ENCODE measurements at places on chromosomes 16 and 17. TPM values are rescaled to one million over a fixed set of nuclear protein-coding genes. Genes with fewer than 3 reads are reported as not detected.

DNA sequence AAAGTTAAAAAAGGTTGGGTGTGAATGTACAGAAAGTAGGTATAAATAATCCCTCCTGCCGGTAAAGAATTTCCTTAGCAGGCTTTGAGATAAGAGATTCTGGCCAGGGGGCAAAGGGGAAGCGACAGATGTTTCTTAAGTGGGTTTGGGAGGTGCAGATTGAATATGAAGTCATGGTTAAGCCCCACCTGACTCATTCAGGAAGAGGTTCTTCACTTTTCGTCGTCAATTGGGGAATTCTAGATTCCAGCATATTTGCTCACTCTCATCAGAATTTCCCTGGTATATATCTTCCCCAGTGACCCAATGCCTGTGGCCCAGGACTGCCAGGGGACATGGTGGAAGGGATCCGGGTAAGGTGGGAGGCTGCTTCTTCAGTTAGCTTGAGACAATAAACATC, 127.8 kb downstream of the CPPED1 start:
- no peak overlapping the region for H3K27ac ChIP-seq
- H3K27me3 ChIP-seq: no peaks in the 10 kb centered on the region
- no peak overlapping the region for H3K4me3 ChIP-seq
- no peak for DNase-seq

DNA sequence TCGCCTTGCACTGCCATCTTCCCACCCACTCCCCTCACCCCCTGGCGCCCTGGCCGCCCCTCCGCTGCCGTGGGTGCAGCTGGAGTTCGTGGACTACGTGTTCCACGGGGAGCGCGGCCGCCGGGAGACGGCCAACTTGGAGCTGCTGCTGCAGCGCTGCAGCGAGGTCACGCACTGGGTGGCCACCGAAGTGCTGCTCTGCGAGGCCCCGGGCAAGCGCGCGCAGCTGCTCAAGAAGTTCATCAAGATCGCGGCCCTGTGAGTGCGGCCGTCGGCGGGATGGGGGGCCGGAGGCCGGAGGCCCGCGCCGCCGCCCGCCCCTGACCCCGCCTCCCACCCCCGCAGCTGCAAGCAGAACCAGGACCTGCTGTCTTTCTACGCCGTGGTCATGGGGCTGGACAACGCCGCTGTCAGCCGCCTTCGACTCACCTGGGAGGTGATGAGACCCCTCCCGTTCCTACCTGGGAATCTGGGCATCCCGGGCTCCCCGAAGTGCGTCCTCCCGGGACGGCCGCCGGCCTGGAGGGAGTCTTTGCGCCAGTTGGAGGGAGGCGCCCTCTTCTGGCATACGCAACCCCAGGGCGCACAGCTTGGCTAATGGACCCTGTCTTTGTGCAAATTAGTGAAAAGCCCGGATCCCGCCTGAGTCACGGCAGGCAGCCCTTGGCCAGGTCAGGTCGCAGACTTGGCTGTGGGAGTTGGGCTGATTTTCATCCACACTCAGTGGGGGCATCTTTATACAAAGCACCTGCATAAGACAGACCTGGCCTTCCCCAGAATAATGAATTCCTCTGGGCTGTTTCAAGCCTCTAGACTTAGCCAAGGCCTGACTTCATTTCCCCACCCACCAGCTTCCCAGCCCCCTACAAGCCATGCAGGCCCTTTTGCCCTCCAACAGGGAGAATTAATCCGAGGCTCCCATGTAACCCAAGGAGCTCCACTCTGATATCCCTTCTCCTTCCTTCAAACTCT, 14.3 kb downstream of the RAPGEFL1 start:
- no peak overlapping the region for H3K27ac ChIP-seq
- no peaks in the 10 kb centered on the region for H3K27me3 ChIP-seq
- peak; percentile 67 for DNase-seq
- no peaks in the 10 kb centered on the region for H3K4me1 ChIP-seq
- H3K36me3 ChIP-seq: no peaks in the 10 kb centered on the region
- H3K4me3 ChIP-seq: peak overlapping the region; percentile 46

The GAS7 gene
- total RNA-seq: 2.5 TPM

The NPW gene
- 0.46 TPM for total RNA-seq

Data from pancreas (tissue), 10 donors.